ENCODE measurements at places on chromosomes 7 and 10.

- no peak for DNase-seq
These were observed 79.3 kb upstream of the ACBD5 start for GRCh38 chr10:27319752-27320431.

DNA sequence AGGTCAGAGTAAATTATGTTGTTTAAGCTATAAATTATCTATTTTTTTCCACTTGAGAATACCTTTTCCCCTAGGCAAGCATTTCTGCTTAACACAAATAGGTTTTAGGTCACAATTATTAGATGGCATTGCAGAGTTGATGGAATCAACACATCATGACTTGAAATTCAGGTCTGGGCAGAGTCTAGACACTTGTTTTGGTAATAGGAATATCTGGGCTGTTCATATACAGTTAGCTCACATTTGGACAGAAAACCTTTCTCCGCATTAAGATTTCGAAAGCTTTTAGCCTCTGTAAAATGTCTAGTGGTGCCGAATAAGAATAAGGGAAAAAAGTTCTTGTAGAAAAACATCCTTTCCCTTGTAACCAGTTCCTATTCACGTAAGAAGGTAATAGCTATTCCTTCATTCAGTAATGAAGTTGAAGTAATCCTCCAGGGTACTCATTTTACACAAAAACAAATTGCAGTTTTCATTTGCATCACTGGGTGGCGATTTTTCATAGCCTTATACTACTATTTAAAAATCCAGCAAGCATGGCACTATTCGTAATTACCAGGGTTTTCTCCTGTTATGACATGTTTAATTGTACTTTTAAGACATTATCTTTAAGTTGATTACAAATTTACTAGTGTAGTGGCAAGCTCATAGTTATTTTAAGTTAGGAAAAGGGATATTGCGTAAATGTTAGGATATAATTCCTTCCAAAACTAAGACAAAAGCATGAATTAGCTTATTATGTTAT is 37.0 kb downstream of the RPA3 start:
- DNase-seq = no peak

DNA sequence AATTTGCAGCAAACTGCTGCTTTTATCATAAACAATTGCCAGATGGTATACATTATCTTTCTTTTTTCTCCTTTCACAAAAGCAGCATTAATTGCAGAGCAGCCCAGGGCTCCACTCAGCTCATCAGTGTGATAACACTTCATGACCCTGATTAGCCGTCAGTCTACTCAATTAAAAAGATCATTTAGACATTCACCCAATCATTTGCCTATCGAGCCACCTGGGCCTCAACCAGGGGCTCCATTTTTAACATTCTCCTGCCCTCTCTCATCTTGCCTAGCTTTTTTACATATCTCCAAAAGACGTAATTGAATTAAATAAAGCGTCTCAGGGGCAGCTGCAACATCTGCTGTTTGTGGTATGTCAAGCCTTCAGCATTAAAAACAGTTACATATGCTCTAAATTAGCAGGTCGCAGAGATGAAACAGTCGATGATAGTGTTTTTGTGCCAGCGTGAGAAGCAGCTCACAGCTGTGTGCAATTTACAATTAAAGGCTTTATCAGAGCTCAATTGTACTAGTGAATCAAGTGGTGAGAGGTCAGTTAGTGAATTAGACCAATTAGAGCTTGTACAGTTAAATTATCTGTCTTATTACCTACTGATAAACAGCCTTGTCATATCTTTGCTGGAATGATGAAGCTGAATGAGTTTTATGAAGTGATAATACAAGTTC is 522.5 kb downstream of the ETV1 start:
- DNase-seq = no peak

GRCh38 chr7:36245684-36246299 is 92.7 kb downstream of the EEPD1 start:
- no peak for DNase-seq

GRCh38 chr10:132595854-132596253 is 58.3 kb downstream of the INPP5A start:
- DNase-seq = no peak

Measured in activated CD4-positive, alpha-beta T cell treated with anti-CD3 and anti-CD28 coated beads, Interleukin-2, amount 50 U/mL, for 24 hours (primary cell).